RPMI7951 (cell line): ENCODE measurements at places on chromosomes 16 and 17. TPM values are rescaled to one million over a fixed set of nuclear protein-coding genes. Genes with fewer than 3 reads are reported as not detected.

- no peak for DNase-seq
Observed at GRCh38 chr17:67624886-67625656, 92.7 kb upstream of the NOL11 start.

Gene TNFRSF17
- 0.48 TPM in 1 of 2 replicates, not detected in the other for total RNA-seq

- peak; percentile 73 for DNase-seq
Observed at GRCh38 chr17:45146890-45147580, 1.2 kb upstream of the HEXIM1 start.

Gene DOC2A
- total RNA-seq: 1.1 TPM in 1 of 2 replicates, not detected in the other

GRCh38 chr17:40316571-40317344 is 7.8 kb downstream of the RARA start:
- DNase-seq: peak; percentile 85

Gene JPH3
- not detected in 2 replicates for total RNA-seq

- peak; percentile 58 for DNase-seq
Observed at GRCh38 chr17:59355702-59356325, 24.4 kb downstream of the YPEL2 start.

DNA sequence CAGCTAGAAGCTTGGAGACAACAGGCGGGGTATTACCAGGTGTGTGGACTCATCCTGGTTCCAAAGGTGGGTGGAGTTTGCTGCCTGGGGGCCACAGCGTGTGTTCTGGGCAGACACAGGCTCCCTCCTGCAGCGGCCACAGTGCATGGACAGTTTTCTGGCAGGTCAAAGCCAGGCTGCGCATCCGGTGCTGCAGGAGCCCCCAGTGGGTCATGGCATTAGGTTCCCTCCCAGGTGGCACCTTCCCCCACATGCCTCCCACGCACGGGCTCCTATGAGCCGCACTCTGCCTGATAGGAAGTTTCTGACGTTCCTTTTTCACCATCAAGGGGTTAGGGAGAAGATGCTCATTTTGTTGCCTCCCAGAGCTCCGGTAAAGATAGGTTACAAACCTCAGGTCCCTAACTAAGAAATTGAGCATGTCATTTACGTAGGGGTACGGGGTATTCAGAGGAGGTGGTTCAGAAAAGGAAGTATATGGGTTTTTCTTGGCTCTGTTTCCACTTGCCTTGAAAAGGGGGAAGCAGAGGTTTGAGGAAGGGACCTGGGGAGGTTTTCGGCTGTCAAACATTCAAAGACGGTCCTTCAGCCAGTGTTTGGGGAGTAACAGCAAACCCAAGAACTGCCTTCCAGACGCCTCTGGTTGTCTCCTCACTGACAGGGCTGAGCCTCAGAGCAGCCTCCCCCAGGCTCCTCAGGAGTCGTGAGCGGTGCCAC is 32.7 kb upstream of the NAT9 start:
- DNase-seq: no peak

- peak; percentile 70 for DNase-seq
Observed at GRCh38 chr17:13776027-13776551, 174.4 kb upstream of the HS3ST3A1 start.

DNA sequence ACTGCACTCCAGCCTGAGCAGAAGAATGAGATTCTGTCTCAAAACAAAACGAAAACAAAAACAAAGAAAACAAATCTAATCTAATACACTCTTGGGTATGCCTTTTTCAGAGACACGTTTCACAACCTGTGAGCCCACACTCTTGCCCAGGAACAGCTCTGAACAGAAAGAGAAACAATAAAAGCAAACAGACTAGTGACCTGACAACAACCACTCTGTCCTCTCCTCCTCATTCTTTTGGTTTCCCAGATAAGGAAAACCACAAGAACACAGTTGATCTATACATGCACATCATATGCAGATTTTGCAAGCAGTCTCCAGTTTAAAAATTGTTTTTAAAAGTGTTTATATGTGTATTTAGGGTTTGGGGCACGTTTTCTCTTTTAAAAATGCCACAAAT is 1.3 kb downstream of the MKS1 start:
- no peak for DNase-seq

Gene KRT24
- not detected in 2 replicates for total RNA-seq

Gene PRR35
- total RNA-seq: not detected in 2 replicates

DNA sequence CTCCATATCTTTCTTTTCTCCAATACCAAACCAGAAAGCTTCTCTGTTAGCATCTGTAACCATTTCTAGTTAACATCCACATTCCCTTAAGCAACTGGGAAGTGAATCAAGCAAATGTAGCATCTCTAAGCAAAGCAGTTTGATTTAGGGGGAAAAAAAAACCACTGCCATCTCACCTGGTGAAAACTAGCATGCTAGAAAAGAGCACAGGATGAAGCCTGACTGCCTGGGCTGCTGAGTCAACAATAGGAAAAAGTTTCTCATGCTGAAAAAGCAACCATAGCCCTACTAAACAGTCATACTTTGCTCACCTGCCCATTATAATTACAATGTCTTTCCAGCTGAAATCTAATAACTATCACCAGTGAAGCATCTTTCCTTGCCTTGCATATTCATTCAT is 139.3 kb downstream of the ANKFN1 start:
- DNase-seq: no peak

- no peak for DNase-seq
Observed at GRCh38 chr17:13647543-13648021, 45.9 kb upstream of the HS3ST3A1 start.

- peak; percentile 82 for DNase-seq
Observed at GRCh38 chr17:49443862-49444261, 29.2 kb upstream of the PHB1 start.

Gene WIPF2
- 6.1 and 6.3 TPM in 2 replicates for total RNA-seq

- peak; percentile 65 for DNase-seq
Observed at GRCh38 chr16:83954577-83955016, 1.6 kb downstream of the OSGIN1 start.

GRCh38 chr16:80570106-80570478 is 29.3 kb downstream of the DYNLRB2 start:
- DNase-seq: peak; percentile 65
